ENCODE measurements at places on chromosomes 3 and 15.

- DNase-seq: no peak
Observed at GRCh38 chr15:59399465-59400102, 26.9 kb upstream of the MYO1E start.

GRCh38 chr3:126128504-126129397 is 44.8 kb upstream of the SLC41A3 start:
- DNase-seq: no peak

DNA sequence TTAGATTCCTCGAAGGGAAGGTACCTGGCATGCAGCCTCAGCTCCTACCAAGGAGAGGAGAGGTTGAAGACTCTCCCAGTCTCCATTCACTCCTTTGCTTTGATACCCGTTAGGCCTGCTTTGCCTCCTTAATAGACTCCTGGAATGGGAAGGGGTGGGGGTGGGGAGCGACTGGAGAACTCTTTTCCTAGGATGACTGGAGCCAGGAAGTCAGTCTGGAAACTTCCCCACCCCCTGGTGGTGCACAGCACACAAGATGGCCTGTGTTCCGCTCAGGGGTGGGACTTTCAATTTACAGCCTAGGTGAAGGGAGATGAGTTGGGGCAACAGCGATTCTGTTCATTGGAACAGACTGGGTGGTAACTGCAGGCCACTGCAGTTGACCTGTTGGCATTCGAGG is 21.4 kb upstream of the CELF6 start:
- no peak for DNase-seq

GRCh38 chr15:70628549-70628896 is 134.8 kb downstream of the UACA start:
- DNase-seq: no peak

- peak; percentile 40 for DNase-seq
Observed at GRCh38 chr3:192577271-192577670, 150.1 kb downstream of the FGF12 start.

- DNase-seq: no peak
Observed at GRCh38 chr15:85109333-85109732, 127.7 kb downstream of the PDE8A start.

DNA sequence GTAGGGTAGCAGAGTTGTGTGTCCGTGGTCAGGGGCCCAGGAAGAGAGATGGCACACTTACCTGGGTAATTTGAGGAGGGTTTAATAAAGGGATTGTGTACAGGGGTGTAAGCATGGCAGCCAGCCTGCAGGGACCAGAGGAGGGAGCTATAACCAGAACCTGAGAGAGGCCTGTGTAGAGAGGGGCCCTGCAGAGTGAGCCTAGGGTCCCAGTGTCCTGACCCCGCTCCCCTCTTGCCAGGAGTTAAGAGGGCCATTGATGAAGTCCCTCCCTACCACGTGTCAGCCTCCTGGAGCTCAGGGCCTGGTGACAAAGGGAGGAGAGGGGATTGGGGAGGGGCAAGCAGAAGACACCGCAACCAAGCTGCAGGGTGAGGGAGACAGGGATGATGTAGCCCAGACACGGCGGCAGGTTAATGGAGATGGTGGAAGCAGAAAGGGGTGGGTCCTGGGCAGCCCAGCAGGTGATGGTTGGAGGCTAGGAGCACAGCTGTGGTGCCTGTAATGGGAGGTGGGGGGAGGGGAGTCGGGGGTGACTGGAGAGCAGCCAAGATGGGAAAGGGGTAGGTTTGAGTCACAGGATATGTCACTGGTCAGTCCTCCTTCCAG is 165.4 kb upstream of the TOPAZ1 start:
- peak; percentile 3 for DNase-seq

- no peak for DNase-seq
Observed at GRCh38 chr3:46019707-46020106, 7.6 kb downstream of the XCR1 start.

- DNase-seq: no peak
Observed at GRCh38 chr3:19748782-19749447, 185.1 kb downstream of the EFHB start.

GRCh38 chr3:143612541-143612940 is 235.7 kb downstream of the SLC9A9 start:
- DNase-seq: no peak

- no peak for DNase-seq
Observed at GRCh38 chr15:89814112-89814742, 425 bp downstream of the ANPEP start.

GRCh38 chr3:115227461-115227860 is 80.4 kb upstream of the ZBTB20 start:
- no peak for DNase-seq

- DNase-seq: no peak
Observed at GRCh38 chr3:179398574-179399231, 51.2 kb downstream of the MFN1 start.

GRCh38 chr3:41482134-41482533 is 282.8 kb downstream of the CTNNB1 start:
- DNase-seq: no peak

- no peak for DNase-seq
Observed at GRCh38 chr3:43178891-43179366, 73.0 kb upstream of the POMGNT2 start.

GRCh38 chr3:143236226-143236964 is 116.8 kb downstream of the CHST2 start:
- DNase-seq: peak; percentile 5

DNA sequence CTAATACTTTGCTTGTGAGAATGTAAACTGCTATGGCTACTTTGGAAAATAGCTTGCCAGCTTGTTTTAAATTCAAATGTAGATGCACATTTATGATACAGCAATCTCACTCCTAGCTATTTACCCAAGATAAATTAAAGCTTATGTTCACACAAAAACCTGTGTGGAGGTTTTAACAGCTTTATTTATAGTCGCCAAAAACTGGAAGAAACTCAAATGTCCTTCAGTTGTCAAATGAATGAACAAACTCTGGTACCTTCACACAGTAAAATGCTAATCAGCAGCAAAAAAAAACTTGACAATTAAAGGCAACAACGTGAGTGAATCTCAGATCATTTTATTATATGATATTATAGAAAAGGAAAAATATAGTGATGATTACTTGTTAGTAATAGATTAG is 248.6 kb upstream of the NECTIN3 start:
- DNase-seq: no peak

DNA sequence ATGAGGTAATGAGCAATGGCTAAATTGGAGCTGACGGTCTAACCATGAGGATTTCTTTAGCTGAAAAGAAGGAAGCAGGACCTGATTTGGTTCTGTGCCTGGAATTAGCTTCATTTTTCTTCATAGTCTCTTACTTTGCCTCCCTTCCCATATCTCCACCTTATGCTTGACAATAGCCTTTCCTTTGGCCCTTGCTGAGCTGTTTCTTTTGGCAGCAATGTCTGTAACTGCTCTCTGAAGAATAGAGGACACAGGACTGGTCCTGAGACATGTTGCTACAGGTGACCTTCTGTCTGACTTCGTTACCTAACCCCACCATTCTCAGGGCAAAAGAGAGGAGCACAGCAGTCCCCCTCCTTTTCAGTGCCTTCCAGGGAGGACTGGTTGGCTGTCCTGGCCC is 122.4 kb downstream of the SSR3 start:
- no peak for DNase-seq

GRCh38 chr15:90873998-90874605 is 5.7 kb downstream of the FURIN start:
- DNase-seq: no peak

DNA sequence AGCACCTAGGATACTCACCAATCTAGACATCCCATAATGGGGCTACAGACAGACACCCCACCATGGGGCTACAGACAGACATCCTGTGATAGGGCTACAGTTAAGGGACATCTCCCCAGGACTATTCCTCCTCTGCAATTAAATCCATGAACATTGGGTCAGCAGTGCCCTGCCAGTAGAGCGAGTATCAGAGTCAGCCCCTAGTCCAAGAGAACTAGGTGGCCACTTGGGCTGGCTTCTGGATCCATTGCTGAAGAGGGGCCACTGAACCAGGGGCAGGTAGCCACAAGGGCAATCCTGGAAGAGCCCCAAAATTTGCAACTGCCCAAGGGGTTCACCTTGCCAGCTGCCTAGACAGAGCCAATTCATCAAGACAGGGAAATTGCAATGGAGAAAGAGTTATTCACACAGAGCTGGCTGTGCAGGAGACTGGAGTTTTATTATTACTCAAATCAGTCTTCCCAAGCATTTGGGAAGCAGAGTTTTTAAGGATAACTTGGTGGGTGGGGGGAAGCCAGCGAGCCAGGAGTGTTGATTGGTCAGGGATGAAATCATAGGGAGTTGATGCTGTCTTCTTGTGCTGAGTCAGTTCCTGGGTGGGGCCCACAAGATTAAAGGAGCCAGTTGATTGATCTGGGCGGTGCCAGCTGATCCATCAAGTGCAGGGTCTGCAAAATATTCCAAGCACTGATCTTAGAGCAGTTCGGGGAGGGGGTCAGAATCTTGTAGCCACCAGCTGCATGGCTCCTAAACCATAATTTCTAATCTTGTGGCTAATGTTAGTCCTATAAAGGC is 170.2 kb upstream of the SMAD3 start:
- no peak for DNase-seq

DNA sequence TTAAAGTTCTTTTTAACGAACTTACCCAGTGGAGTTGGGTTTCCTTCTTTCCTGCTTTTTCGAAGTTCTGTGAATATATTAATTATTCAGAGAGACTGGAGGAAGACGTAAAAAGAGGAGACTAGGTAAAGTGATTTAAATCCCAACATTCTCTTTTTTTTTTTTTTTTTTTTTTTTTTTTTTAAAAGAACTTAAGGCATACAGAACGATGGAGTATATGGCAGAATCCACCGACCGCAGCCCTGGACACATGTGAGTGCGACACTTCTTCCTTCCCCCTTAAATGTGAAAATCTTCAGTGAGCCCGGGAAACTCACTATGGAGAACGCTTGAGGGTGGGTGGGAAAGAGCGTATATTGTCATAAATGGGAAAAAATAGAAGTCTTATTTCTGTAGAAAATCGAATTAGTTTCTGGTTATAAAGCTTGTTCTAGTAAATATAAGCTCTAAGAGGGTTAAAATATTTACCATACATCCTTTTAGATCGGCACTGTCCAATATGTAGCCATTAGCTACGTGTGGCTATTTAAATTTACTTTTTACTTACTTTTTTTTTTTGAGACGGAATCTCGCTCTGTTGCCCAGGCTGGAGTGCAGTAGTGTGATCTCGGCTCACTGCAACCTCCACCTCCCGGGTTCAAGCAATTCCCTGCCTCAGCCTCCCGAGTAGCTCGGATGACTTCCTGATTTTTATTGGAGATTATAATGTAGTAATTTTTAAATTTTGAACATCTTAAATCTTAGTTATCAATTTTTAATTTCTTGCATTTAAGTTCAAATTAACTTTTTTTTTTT is 892 bp downstream of the NMD3 start:
- DNase-seq: peak; percentile 2

DNA sequence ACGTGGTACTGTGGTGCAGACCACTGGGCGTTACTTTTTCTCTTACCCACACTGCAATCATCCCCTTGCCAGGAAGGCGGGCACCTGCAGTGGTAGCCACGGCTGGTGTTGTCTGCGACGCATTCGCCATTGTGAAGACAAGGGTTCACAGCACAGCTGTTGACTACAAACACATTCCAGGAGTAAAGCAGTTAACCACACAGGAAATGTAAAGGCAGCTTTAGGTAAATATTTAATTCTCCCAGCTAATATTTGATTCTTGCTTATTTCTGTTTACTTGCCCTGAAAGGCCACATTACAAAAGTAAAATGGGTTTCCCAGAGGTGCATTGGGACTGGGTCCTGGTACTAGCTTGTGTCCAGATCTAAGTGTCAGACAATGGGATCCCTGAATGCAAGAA is 45.4 kb downstream of the HEG1 start:
- peak; percentile 47 for DNase-seq

- DNase-seq: no peak
Observed at GRCh38 chr3:37627951-37628620, 233.6 kb upstream of the CTDSPL start.

- no peak for DNase-seq
Observed at GRCh38 chr15:89812011-89812846, 2.4 kb downstream of the ANPEP start.

DNA sequence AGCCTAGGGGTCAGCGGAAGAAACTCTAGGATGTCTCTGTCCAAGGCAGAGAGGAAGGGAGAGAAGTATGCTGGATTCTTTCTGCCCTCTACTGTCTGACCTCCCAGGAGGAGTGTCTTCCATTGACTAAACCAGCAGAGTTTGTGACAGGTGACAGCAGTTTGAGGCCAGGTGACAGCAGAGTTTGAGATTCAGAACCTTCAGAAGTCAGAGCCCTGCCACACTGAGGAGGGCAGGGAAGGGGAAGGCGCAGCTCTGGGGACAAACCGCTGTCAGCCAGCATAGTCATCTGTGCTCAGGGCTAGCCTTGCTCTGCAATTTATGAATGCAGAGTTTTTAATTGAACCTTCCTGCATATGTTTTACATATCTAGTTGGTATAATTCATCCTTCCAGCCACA is 12.3 kb downstream of the NRROS start:
- DNase-seq: no peak

GRCh38 chr3:23395115-23395514 is 192.0 kb downstream of the UBE2E2 start:
- DNase-seq: no peak

DNA sequence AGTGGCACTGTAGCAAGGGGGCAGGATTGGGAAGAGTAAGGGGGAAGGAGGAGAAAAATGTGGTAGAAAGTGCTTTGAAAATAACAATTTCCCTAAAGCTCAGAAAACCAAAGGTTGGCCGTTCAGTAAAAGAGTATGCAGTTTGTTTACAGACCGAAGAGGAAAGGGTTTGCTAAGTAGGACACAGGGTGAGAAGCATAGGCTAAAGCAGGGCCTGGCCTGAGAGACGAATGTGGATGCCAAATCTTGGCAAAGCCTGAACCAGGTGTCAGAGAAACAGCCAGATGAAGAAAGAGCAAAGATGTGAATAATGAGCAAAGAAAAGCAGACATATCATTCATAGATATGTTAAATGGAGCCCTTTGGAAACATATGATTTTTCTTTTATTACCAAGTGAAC is 17.1 kb downstream of the NEK10 start:
- no peak for DNase-seq

DNA sequence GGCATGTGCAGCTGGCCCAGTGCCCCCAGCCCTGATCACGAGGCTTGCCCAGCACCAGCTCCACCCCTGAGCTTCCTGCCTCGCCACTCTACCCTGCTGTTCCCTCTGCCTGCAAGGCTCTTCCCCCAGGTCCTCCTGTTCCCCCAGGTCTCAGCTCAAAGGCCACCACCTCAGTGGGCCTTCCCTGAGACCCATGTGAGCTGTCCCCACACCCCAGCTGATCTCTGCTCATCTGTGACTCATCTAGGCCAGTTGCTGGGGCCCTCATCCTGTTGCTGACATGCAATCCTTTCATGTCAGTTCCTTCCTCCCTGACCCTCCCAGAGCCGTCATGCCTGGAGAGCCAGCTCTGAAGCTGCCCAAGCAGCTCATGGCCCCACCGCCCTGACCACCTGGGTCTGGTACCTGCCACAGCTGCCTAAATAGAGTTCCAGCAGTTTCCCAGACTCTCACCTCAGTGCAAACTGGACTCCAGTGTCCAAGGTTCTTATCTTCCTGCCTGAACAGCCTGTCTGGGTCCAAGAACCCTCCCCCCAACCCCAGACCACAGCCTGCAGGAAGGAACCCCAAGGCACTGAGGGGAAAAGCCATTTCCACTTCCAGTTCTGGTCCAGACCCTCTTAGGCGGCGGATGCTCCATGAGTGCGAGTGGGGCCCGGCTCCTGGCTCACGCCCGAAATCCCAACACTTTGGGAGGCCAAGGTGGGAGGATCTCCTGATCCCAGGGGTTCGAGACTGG is 116.6 kb upstream of the IQSEC1 start:
- DNase-seq: no peak
